ENCODE measurements at places on chromosomes 1 and 21.

- DNase-seq, result no peak
These were observed 4.1 kb downstream of the LRRIQ3 start for GRCh38 chr1:74193908-74194307.

- no peak for DNase-seq
These were observed 1.0 kb upstream of the AADACL3 start for GRCh38 chr1:12714710-12715475.

- DNase-seq, result no peak
These were observed 4.3 kb upstream of the LCE2B start for GRCh38 chr1:152681616-152682015.

GRCh38 chr1:159937054-159937750 is 8.2 kb downstream of the IGSF9 start:
- DNase-seq, result no peak

DNA sequence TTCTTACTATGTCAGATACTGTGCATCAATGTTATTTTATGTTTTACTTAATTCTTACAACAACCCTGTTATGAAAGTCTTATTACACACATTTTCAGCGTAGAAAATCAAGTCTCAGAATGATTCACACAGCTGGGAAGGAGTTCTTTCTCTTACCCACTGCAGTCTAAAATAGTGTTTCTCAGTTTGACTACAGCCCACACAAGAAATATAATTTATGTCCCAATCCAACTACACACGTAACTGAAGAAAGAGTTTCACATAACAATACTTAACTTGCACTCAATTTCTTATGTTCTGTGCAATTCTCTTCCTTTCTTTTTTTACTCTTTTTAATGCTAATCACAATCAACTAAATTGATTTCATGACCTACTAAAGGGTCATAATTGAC is 252.8 kb upstream of the ADGRL2 start:
- DNase-seq, result no peak

DNA sequence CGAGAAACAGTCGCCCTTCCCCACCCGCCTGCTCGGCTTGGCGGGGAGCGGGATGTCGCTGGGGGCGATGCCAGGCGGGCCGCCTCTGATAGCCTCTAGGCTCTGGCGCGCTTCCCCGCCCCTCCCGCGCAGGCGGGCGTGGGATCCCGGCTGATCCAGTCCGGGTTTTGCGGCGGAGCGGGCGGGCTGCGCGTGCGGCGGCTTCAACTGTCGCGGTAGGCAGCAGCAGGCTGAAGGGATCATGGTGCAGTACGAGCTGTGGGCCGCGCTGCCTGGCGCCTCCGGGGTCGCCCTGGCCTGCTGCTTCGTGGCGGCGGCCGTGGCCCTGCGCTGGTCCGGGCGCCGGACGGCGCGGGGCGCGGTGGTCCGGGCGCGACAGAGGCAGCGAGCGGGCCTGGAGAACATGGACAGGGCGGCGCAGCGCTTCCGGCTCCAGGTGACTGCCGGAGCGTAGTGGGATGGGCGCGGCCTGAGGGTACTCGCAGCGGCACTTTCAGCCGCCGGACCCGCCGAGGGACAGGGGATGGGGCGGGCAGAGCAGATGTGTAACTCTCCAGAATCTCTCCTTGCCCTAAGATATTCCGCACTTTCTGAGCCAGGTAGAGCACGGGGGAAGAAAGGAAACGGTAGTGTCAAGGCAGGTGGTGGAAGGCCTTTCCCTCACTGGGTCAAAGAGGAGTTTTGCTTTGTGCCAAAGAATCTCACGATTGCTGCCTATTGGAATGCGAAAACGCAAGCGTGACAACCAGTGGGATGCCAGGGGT is at the start of gene FAAH:
FAAH (plus strand) TSS at position 210 of the 764 bp plus-strand sequence; CDS start at position 242, 32 bp downstream.
- peak; percentile 59 for DNase-seq

GRCh38 chr1:222971146-222971545 is 156.3 kb downstream of the DISP1 start:
- no peak for DNase-seq

DNA sequence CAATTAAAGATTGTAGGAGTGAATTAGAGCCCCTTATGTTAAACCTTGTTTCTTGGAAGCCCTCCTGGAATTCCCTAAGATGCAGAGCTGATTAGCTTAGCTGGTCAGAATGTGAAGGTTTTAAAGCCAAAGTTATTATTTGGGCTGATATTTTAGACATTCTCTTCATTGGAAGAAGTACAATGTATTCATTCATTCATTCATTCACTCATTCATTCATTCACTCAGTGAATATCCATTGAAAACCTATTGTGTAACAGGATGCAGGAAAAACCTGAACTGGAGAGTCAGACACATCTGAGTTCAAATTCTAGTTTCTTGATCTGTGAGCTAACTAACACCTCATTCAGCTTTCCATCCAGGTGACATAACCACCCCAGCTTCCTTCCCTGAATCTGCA is 29.7 kb downstream of the DDR2 start:
- no peak for DNase-seq

DNA sequence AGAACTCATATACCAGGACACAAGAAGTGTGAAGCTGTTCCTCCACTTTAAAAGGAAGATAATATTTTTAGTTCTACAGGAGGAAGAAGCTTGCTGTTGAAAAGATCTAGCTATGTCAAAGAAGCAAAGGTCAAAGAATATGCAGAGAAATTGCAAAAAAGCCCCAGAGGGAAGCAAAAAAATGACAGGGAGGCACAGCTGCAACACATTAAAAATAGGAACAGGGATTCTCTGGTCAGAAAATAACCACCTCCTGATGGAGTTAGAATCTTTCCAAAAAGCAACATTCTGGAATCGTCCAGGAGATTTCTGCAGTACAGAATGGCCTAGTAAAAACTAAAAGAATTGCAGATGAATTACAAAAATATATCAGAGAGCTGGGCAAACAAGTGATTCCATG is 238.9 kb upstream of the PRMT6 start:
- no peak for DNase-seq

GRCh38 chr21:36504067-36505058 is 24.4 kb upstream of the CLDN14 start:
- peak; percentile 12 for DNase-seq

DNA sequence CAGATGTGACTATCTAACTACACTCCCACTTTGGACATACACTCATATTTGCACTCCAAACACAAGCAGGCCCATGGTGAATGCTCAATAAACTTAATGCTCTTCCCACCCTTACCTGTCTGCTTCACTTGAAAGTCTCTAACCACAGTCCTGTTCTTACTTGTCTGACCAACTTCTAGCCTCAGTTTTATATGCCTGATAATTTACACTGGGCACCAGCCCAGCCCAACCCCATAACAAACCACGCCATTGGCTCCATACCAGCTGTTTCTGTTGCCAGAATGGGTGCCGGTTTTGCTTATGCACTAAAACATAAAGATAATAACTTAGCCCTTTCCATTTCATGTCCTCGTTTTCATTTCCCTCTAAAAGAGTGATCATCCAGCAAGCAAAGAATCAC is 395.4 kb downstream of the NTNG1 start:
- DNase-seq, result no peak

- peak; percentile 61 for DNase-seq
These were observed 1.7 kb downstream of the TFF3 start for GRCh38 chr21:42313501-42313969.

- DNase-seq, result no peak
These were observed 800 bp upstream of the DNMT3L start for GRCh38 chr21:44262338-44263056.

GRCh38 chr1:31668303-31668883 is 23.7 kb upstream of the PEF1 start:
- DNase-seq, result no peak

DNA sequence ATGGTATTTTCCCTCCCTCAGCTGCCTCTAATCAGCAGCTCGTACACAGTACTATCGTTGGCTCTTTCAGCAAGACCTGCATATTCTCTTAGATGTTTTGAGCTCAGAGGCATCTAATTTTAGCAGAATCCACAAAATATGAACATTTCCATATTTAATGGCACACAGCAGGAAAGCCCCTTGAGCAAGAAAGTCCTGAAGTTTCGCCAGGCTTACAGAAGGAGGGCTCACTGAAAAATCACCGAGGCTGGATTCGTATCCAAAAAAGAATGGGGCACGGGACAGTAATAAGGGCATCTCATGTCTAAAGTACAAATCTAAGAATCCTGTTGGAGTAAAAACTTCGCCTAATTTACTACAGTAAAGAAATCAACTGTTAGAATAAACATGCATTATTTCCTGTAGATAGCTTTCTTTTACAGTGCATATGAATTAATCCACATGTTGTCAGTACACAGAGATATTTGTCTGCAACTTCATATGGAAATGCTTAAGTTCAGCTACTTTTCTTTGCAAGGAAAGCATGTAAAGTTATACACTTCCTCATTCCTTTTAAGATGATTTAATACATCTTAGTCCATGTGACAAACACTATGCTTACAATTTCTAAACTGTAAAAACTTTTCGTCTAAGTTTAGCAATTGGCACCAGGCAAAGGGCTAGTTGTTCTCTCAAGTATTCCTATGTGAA is 1205.3 kb upstream of the ADGRL4 start:
- DNase-seq, result no peak

DNA sequence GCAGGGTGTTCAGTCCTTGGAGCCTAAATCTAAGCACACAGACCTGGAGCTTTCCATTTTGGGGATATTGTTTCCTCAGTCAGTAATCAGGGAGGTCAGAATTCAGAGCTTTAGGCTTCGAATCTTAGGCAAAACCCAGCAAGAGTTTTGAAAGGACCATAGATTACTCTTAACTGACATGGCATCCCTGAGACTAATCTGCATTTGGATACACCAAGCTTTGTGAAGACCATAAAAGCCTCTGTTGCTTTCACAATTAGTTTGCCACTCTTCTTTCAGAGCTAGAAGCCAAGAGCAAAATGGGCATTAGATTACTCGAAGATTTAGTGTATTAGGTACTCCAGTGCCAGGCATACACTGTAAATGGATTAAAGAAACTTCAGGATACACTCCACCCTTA is 131.8 kb upstream of the GREM2 start:
- DNase-seq, result no peak

GRCh38 chr1:169696273-169697100 is 14.9 kb downstream of the SELL start:
- no peak for DNase-seq

- DNase-seq, result no peak
These were observed 244.4 kb downstream of the ZNF648 start for GRCh38 chr1:181817091-181817490.

DNA sequence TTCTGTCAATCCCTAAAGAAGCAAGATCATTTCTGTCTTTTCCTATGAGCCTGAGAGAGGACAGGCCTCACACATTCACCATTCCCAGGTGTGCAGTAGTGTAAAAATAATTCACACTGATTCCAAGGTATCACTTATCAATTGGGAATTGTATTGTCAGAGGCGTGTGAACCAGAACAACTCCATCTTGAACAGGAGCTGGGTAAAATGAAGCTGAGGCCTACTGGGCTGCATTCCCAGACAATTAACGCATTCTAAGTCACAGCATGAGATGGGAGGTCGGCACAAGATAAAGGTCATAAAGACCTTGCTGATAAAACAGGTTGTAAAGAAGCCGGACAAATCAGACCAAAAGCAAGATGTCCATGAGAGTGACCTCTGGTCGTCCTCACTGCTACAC is 239.2 kb downstream of the SMYD3 start:
- no peak for DNase-seq

DNA sequence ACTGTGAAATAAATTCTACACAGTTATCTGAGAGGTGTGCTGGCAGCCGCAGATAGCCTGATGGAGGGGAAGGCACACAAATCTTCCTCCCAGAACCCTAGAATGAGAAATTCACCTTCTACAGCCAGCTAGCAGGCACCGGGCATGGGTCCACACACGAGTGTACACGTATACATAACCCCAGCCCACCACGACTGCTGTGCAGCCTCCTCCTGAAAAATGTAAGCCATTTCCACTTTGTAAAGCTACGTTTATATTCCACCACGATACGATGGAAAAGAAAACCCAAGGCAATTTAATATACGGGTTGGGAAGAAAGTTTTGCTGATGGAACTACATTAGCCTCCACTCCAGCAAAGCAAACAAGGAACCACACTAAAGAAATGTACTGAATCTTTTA is 1.8 kb downstream of the BTG3 start:
- DNase-seq, result peak; percentile 14

- DNase-seq, result peak; percentile 50
These were observed 6.6 kb downstream of the LDLRAD2 start for GRCh38 chr1:21818656-21819055.

DNA sequence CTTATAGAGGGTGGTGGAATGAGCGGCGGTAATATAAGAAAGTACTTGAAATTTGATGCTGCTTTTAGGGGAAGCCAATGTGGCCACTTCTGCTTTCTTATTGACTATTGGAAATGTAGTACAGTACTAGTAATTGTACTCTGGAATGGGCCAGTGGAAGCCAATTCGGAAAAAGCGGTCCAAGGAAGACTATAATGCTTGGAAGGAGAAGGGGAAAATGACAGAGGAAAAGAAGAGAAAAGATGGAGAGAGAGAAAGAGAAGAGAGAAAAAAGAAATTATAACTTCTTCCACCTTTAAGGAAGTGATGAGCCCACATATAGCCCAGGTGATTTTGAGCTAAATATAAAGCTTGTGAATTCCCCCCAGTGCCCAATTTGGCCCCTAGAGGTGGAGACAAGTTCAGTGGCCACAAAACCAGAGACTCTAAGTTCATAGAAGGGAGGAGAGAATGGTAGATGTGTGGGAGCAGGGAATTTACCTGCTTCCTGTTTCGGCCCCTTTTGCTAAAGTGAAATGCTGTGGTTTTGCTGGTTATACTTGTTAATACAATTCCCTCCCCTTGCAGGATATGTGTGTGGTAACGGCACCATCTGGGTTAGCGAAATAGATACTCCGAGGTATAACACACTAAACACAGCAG is 35.7 kb upstream of the DUSP10 start:
- DNase-seq, result peak; percentile 46

GRCh38 chr1:117653732-117654492 is 48.1 kb downstream of the TENT5C start:
- no peak for DNase-seq

DNA sequence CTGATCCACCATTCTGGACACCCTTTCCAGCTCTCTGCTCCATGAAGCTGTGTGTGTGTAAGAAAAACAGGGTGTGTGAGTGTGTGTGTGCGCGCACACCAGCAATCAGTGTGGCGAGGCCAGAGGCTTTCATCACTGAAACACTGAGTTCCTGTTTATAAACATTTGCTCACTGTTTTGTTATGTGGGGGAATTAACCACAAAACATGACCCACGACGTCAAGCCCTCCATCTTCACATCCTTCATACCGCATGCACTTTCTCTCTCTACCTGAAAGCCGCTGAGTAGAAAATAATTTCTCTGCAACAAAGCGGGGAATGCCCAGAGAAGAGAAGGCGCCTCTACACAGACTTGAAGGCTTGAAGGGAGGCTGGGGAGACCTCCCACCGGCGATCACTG is 148.9 kb upstream of the IRF2BP2 start:
- no peak for DNase-seq

DNA sequence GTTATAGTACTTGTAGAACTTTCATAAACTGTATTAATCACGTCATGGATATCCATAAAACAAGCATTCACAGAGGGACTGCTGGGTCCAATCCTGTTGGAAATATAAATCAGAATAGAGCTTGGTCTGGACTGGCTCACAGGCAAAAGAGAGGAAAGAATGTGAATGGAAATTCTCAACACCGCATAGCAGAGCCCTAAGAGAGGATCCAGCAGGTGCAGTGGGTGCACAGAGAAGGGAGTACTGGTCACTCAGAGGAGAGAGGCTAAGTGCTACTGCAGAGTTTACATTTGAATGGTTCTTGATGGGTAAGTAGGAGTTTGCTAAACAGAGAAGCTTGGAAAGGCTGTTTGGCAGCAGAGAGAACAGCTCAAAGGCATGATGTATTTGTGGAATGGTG is 231.7 kb downstream of the PAPPA2 start:
- no peak for DNase-seq

All from SW480 (cell line).